H7 (cell line): ENCODE measurements at places on chromosomes 12 and 14.
A peak's percentile ranks its signal among the peaks of the same experiment; 100 is the strongest.

GRCh38 chr12:12839873-12840579 is 26.9 kb downstream of the DDX47 start:
- DNase-seq, result no peak

DNA sequence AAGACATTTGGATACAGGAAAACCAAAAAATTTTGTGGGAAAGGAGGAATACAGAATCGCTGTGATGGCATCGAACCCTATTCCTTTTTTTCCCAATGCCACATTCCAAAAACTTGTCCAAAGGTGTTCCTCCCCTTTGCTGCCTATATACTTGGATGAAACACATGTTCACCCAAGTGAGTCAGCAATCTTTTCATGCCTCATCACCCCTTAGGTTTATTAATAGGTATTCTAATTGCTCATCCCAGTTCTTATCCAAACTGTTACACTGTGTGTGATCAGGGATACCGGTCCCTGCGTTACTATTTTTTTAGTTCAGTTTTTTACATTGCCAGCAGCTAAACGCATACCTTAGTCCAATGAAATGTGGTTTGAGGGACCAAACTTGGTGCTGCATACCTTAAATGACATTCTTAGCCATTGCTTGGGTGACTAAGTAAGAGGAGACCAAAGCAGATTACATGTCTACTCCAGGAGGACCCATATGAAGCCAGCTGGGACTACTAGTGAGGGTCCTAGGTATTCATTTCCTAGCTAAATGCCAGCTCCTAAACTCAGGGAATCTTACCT is 20.6 kb upstream of the ST8SIA1 start:
- no peak for DNase-seq

GRCh38 chr14:20971705-20972021 is 16.4 kb downstream of the RNASE2 start:
- no peak for DNase-seq

- DNase-seq, result no peak
These were observed 7.3 kb downstream of the KRT83 start for GRCh38 chr12:52313926-52314325.

- DNase-seq, result no peak
These were observed 11.6 kb upstream of the MDM2 start for GRCh38 chr12:68796399-68796798.

DNA sequence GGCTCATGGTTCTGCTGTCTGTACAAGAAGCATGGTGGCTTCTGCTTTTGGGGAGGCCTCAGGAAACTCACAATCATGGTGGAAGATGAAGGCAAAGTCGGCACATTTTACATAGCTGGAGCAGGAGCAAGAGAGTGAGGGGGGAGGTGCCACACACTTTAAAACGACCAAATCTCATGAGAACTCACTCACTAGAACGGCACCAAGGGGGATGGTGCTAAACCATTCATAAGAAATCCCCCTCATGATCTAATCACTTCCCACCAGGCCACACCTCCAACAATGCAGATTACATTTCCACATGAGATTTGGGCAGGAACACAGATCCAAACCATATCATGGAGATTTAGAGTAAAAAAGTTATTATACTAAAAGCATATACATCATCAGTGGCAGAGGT is 13.6 kb upstream of the LEMD3 start:
- DNase-seq, result no peak

- DNase-seq, result no peak
These were observed 70.9 kb downstream of the GPR135 start for GRCh38 chr14:59394268-59394667.

DNA sequence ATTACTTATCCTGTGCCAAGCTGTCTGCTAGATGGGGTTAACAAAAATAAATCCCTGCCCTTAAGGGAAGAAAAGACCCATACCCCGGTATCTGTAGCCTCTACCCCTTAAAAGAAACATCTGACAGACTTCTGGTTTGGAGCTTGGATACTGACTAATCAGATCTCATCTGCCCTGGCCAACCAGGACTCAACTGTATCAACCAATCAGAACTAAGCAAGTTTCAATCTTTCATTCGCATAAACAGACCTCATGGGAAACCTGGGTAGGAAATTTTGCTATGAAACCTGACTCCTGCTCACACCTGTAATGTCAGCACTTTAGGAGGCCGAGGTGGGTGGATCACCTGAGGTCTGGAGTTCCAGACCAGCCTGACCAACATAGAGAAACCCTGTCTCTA is 26.4 kb upstream of the PRMT8 start:
- no peak for DNase-seq

DNA sequence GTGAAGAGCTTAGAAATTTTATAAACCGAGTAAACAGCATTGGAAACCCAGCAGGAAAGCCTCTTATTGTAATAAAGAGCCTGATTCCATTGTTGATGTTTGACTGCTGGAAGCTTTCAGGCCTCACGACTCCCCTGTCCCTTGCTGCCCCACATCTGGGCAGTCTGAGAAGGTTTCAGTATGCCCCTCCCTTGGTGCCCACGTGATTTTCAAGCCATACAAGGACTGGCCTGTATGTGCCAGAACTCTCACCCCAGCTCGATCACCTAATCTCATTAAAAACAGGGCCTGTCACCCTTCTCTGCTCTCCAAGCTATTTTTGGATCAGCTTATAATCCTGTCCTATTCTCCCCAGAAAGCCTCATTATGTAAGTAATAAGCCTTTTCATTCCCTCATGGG is 7.5 kb upstream of the PYROXD1 start:
- no peak for DNase-seq

GRCh38 chr12:57621497-57622292 is 10.5 kb downstream of the ARHGEF25 start:
- DNase-seq, result peak; percentile 96

DNA sequence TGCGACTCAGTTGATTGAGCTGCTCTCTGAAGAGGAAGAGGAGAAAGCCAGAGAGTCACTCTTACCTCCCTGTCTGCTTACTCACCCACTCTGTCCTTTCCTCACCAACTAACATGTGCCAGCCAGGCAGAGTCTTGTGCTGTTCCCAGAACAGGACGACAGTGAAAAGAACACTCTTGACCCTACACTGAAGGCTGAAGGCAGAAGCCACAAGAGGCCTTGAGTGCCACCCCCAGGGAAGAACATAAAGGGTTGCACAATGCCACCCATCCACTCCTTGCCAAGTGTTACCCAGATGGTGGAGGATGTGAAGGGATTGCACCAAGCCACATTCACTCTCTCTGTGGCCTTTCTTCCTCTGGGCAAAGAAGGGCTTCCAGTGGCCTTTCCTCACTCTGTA is 12.8 kb downstream of the ABHD4 start:
- no peak for DNase-seq

DNA sequence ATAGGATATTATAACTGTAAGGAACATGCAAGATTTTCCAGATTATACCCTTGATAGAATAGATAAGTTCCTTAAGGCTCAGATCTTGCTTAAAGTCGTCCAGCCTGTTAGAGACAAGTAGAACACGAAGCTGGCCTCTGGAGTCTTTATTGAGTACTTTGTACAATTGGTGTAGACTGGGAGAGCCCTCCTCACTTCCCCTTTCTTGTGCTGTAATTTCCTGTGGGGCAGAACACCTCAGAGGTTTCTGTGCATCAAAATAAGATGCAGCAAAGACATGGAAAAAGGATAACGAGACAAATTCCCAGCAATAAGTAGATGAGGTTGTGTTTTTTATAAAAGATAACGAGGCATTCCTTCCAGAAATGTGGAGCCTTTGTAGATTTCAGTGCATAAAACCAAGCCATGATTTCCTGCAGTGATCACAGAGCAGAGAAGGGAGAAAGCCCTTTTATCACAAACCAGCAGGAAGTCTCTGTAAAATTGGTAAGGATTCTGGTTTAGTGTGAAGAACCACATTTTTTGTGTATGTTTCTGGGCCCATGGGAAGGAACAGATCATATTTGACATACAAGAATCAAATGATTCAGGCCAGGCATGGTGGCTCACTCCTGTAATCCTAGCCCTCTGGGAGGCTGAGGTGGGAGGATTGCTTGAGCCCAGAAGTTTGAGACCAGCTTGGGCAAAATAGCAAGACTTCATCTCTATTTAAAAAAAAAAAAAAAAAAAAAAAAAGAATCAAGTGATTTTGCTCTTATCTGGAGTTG is 18.0 kb downstream of the GPRC5A start:
- DNase-seq, result no peak

GRCh38 chr12:106747973-106748436 is 26.5 kb upstream of the RIC8B start:
- DNase-seq, result no peak

DNA sequence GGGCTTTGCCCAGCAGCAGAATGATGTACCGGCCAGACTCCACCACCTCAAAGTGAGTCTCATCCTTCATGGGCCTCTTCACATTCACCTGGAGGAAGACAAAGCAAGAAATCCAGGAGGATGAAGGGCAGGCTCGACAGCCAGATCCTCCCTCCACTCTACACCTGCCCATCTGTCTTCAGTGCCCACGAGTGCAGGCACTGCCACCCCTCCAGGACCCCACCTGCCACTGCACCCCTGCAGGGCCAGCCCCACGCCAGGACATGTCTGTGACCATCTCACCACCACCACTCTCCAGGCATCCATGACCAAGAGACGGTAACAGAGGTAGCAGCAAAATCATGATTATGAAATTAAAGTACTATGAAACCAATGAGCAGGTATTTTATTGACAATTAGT is 84.3 kb upstream of the ANO2 start:
- peak; percentile 3 for DNase-seq
